ENCODE measurements at places on chromosomes 16 and 17.
A peak's percentile ranks its signal among the peaks of the same experiment; 100 is the strongest.

DNA sequence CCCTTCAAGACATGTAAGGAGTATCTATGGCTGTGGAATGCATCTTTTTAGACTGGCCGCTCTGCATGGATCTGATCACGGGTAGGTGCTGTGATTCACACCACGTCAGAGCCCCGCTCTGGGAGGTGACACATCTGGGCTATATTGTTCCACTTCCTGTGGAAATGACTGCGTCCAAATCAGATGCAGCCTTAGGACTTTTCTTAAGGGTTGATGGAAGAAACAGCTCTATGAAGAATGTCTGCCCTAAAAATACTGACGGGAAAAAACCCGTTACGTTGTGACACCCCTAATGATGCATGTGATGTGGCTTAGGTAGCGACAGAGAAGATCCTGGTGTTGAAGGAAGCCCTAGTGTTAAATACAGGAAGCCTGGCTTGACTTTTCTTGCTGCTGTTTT, 12.2 kb downstream of the BANP start:
- no peak overlapping the region for H3K27ac ChIP-seq
- H3K36me3 ChIP-seq: peaks cover 5% of the 10 kb centered on the region
- no peak overlapping the region for H3K4me3 ChIP-seq
- DNase-seq: no peak

DNA sequence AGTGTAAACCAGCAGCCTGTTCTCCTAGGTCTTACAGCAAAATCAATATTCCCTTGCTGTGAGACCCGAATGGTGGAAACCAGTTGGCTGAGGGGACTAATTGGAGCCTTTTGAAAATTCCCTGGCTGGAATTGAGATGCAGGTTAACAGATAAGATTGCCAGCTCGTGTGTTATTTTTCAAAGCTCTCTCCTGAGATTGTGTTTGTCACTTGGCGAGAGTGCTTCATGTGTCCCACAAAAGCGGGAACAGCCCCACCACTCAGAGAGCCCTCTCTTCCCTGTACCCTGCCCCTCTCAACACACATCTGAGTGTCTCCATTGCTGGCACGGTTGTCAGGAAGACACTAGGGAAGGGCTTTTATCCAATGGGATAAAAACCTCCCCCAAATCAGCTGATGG, 356.1 kb downstream of the CPPED1 start:
- H3K27me3 ChIP-seq: peaks cover 26% of the 10 kb centered on the region
- H3K4me1 ChIP-seq: no peaks in the 10 kb centered on the region
- H3K36me3 ChIP-seq: no peaks in the 10 kb centered on the region

DNA sequence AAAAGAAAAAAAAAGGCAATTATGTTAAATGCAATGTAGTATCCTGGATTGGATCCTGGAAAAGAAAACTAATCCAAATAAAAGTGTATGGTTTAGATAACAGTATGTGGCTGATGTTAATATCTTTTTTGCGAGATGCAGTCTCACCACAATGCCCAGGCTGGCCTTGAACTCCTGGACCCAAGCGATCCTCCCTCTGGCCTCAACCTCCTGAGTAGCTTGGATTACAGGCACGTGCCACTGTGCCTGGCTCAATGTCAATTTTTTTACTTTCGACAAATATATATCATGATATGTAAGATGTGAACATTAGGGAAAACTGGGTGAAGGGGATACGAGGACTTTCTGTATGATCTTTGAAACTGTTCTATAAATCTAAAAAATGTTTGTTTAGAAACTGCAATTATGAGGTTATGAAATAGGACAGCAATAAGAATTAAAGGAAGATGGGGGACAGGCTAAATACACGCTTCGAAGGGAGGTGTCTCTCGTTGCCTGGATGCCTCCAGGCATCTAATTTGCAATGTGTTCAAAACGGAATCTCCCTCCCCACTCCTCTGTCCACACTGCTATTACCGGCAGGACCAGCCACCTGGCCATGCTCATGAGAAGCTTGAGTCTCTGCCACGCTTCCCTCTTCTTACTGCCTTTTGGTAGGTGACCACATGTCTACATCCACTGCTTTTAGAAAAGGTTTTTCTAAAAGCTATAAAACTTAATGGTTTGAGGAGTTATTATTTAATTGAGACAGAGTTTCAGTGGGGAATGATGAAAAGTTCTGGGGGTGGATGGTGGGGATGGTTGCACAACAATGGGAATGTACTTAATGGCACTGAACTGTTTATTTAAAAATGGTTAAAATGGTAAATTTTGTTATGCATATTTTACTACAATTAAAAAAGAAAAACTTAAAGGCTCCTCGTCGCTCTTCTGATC, 15.2 kb downstream of the UBE2O start:
- H3K36me3 ChIP-seq: peaks cover 16% of the 10 kb centered on the region
- H3K4me3 ChIP-seq: no peak overlapping the region
- H3K4me1 ChIP-seq: peaks cover 35% of the 10 kb centered on the region
- no peak overlapping the region for H3K27ac ChIP-seq
- no peaks in the 10 kb centered on the region for H3K27me3 ChIP-seq
- DNase-seq: no peak

DNA sequence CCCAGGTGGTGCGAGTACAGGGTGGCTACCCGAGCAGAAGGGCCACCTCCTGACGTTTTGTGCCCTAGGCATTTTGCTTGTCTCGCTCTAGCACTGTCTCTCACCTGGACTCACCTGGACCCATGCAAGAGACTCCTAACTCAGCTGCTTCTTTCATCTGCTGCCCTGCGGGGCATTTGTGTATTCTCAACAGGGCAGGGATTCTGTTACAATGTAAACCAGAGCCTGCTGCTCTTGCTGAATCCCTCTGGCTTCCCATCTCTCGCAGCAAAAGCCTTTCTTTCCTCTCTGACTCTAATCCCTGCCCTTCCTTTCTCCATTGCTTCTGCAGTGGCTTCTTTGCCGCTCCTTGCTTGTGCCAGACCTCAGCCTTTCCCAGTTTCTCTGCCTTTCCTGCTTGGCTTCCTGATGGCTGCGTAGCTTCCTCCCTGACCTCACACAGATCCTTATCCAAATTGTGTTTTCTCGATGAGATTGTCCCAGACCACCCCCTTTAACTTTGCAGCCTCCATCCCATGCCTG, 10.2 kb downstream of the ARSG start:
- no peak for DNase-seq
- no peaks in the 10 kb centered on the region for H3K36me3 ChIP-seq
- peaks cover 14% of the 10 kb centered on the region for H3K27me3 ChIP-seq
- no peaks in the 10 kb centered on the region for H3K4me1 ChIP-seq

DNA sequence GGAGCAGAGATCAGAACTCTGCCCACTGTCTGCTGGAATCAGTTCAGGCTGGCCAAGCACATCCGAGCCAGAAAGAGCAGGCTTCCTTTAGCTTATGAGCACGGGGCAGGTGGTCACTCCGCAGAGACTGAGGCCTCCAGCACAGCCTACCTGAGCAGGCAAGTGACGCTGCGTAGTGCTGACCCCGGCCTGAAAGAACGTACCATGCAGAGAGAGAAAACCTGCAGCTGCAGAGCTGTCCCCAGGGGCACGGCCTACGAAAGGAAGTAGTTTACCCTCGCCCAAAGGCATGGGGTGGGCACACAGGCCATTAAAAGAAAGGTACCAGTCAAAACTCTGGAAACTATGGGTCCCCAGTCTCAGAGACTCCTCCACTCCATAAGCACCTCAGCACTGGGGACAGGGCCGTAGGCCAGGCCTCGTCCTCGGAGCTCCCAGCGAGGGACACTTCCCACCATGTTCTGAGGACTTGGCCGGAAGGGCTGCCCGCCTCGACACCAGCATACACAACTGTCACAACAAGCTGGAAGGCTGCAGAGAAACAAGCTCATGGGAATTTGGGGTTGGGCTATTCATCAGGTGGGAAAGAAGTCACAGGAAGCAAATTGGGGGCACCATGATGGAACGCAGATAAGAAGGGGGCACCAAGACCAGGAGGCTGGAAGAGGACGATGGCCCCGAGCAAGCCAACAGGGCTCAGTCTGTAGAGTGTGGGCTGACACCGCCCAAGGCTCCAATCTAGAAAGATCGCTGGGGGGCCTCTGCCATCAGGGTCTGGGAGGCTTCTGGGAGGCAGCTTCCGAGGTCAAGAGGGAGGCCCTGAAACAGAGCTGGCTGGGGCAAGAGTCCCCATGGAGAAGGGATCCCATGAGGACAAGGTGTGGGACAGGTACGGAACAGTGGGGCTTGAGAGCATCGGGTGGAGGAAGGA, 21.2 kb downstream of the MEAK7 start:
- no peak overlapping the region for H3K27ac ChIP-seq
- no peak for DNase-seq
- no peaks in the 10 kb centered on the region for H3K36me3 ChIP-seq
- H3K4me1 ChIP-seq: peaks cover 16% of the 10 kb centered on the region
- no peaks in the 10 kb centered on the region for H3K27me3 ChIP-seq

GRCh38 chr17:41575336-41575735, 3.5 kb upstream of the KRT9 start:
- H3K27ac ChIP-seq: no peak overlapping the region
- H3K36me3 ChIP-seq: no peaks in the 10 kb centered on the region
- H3K4me1 ChIP-seq: peaks cover 2% of the 10 kb centered on the region

DNA sequence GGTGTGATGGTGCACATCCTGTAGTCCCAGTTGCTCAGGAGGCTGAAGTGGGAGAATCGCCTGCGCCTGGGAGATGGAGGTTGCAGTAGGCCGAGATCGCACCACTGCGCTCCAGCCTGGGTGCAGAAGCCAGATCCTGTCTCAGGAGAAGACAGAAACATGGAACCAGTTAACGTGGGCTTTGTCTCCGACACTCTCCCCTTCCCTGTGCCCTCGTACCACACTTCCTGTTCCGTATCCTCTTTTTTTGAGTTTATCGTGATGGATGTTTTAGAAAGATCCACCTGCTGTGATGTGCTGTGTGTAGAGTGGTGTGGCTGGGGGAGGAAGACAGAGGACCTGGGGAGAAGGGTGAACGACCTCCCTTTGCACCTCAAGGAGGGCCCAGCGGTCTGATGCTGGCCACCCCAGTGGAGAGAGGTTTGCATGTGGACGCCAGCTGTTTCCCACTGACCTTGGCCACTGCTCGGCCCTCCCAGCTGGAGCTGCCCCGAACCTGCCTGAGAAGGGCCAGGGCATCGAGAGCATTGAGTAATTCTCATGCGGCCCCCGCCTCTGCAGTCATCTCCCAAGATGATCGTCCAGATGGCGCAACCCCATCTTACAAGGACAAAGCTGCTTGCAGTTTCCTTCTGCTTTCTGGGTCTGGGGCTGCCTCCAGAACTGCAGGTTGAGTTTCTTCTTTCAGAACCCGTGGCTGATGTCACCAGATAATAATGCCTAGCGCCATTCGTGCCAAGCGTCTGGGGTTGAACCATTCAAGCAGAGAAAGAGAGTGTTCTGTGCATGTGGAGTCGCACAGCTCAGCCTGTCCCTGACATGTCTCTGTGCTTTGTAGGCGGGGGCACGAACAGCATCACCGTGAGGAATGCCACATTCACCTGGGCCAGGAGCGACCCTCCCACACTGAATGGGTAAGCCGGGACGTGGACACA, 126.3 kb downstream of the ABCC1 start:
- H3K27me3 ChIP-seq: no peaks in the 10 kb centered on the region
- DNase-seq: no peak
- H3K4me3 ChIP-seq: no peak overlapping the region
- peaks cover 7% of the 10 kb centered on the region for H3K4me1 ChIP-seq

GRCh38 chr17:17783825-17784656, 52.7 kb downstream of the SREBF1 start:
- H3K27ac ChIP-seq: peak overlapping the region; percentile 39
- no peak for DNase-seq
